A549 treated with CORT108297 at 1 μM for 4 hours (cell line): ENCODE measurements at places on chromosomes 7 and 10. TPM values are rescaled to one million over a fixed set of nuclear protein-coding genes. Genes with fewer than 3 reads are reported as not detected.

GATA3 gene
- 4.5 to 6.0 TPM (median 5.5 TPM) in 5 replicates for total RNA-seq

FAM131B gene
- total RNA-seq, result 0.34 to 0.53 TPM (median 0.49 TPM) in 5 replicates

CALHM3 gene
- total RNA-seq, result 0.45 to 0.74 TPM (median 0.49 TPM) in 5 replicates

PVRIG gene
- total RNA-seq, result not detected in 5 replicates

IDI2 gene
- total RNA-seq, result 0.06 TPM in 1 of 5 replicates, not detected in the others

ITGA8 gene
- not detected in 5 replicates for total RNA-seq

ABI1 gene
- 50.7 to 60.0 TPM (median 52.6 TPM) in 5 replicates for total RNA-seq

AKR1C8 gene
- 0.09 to 0.42 TPM (median 0.15 TPM) in 4 of 5 replicates, not detected in the other for total RNA-seq

CUBN gene
- 0.01 to 0.10 TPM (median 0.03 TPM) in 5 replicates for total RNA-seq

LIPM gene
- total RNA-seq, result not detected in 5 replicates

TMEM236 gene
- total RNA-seq, result 0.05 to 0.13 TPM (median 0.08 TPM) in 5 replicates

RNF32 gene
- 0.93 to 2.0 TPM (median 1.6 TPM) in 5 replicates for total RNA-seq

GIMAP7 gene
- total RNA-seq, result not detected in 5 replicates

ETV1 gene
- total RNA-seq, result 1.3 to 3.5 TPM (median 3.4 TPM) in 5 replicates

FRMPD2 gene
- 0.03 to 0.16 TPM (median 0.03 TPM) in 3 of 5 replicates, not detected in the others for total RNA-seq

SNCG gene
- 11.4 to 14.9 TPM (median 13.3 TPM) in 5 replicates for total RNA-seq

SFRP4 gene
- 3.3 to 4.1 TPM (median 3.7 TPM) in 5 replicates for total RNA-seq

NRCAM gene
- total RNA-seq, result 73.8 to 103 TPM (median 89.1 TPM) in 5 replicates

NPY4R2 gene
- 18.0 to 34.7 TPM (median 31.2 TPM) in 5 replicates for total RNA-seq

SPDYE2B gene
- total RNA-seq, result not detected in 5 replicates

BHLHA15 gene
- 0.18 to 0.65 TPM (median 0.40 TPM) in 5 replicates for total RNA-seq

OPALIN gene
- not detected in 5 replicates for total RNA-seq

EIF5AL1 gene
- 2.2 to 3.2 TPM (median 2.4 TPM) in 5 replicates for total RNA-seq

SMARCD3 gene
- 8.6 to 12.4 TPM (median 10.4 TPM) in 5 replicates for total RNA-seq

ZNF800 gene
- 8.9 to 11.9 TPM (median 10.4 TPM) in 5 replicates for total RNA-seq

GPR141 gene
- total RNA-seq, result not detected in 5 replicates

ANKRD61 gene
- 0.54 to 0.78 TPM (median 0.62 TPM) in 5 replicates for total RNA-seq

EGR2 gene
- total RNA-seq, result 0.27 to 0.53 TPM (median 0.38 TPM) in 5 replicates

HOXA1 gene
- total RNA-seq, result 2.5 to 4.0 TPM (median 3.5 TPM) in 5 replicates

LHFPL3 gene
- total RNA-seq, result not detected in 5 replicates

CTBP2 gene
- 96.1 to 115 TPM (median 112 TPM) in 5 replicates for total RNA-seq

SEPTIN7 gene
- total RNA-seq, result 183 to 275 TPM (median 209 TPM) in 5 replicates

SEMA4G gene
- 8.0 to 10.4 TPM (median 9.7 TPM) in 5 replicates for total RNA-seq

NUDT1 gene
- total RNA-seq, result 83.7 to 114 TPM (median 104 TPM) in 5 replicates

SUPV3L1 gene
- 31.9 to 36.1 TPM (median 34.7 TPM) in 5 replicates for total RNA-seq

RASSF4 gene
- total RNA-seq, result 1.6 to 2.2 TPM (median 1.8 TPM) in 5 replicates
